ENCODE measurements at places on chromosomes 6 and 20.
A peak's percentile ranks its signal among the peaks of the same experiment; 100 is the strongest.

DNA sequence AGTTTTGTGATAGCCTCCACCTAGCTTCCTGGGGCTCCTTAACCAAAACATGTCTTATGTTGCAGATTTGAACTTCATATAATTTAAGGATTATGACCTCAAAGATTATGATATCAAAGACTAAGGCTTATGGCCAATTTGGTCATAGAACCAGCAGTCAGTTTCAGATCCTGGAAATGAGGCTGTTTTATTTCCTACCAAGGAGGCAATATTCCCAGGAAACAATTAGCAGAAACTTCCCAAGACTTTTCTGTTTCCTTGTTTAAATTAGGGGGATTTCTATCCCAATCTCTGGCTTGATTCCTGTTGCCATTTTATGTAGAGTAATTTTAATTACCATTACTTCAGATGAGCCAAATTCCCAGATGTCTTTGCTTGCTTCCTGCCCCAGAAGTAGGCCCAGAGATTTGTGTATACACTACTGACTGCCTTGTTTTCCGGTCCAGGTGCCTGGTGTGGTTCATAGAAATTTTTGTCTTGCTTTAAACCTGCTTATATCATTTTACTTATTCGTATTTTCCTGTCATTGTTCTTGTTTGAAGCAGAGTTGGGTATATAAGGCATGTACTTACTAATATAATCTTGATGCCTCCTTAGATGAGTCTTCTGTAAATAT lies 119.2 kb upstream of the TMEM170B start:
- DNase-seq = no peak

- peak; percentile 92 for DNase-seq
These were observed 79.9 kb downstream of the ATXN1 start for GRCh38 chr6:16681260-16681873.

GRCh38 chr20:58619077-58619863 lies 31.8 kb upstream of the STX16 start:
- peak; percentile 59 for DNase-seq

DNA sequence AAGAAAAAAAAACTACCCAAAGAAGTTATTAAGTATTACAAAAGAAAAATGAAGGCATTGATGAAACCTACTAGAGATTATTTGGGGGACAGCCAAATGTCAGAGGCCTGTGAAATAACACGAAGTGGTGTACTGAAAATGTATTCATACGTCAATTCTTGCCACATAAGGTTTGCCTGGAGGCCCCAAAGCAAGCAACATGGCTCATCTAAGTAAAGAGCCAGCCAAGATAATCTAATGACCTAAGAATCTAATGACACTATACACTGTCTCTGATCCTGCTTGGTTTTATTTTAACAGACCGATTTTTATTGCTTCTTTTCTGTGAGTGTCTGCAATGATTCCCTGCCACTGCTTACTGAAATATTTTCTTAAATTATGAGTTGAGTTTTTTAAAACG lies 34.7 kb downstream of the FILIP1 start:
- DNase-seq = peak; percentile 14

GRCh38 chr6:90413867-90414266 lies 117.2 kb upstream of the BACH2 start:
- peak; percentile 42 for DNase-seq

- no peak for DNase-seq
These were observed 8.4 kb upstream of the NSFL1C start for GRCh38 chr20:1474817-1475603.

GRCh38 chr6:33418690-33419291 lies 884 bp upstream of the CUTA start:
- no peak for DNase-seq

DNA sequence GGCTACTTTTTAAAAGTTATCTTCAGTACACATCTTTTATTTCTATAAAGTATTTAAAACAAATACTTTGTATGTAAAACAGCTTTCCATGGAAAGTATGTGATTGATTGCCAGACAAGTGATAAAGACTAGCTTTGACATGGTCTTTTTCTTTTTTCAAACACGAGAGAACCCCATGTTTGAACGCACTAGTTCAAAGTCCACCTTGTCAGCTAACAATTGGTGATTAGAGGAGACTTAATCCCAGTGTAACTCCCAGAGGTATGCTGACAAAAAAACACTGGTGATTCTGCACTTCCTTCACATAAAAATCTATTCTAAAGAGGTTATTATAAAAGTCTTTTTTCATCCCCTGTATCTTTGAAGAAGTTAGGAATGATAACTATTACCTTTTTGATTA lies 438.1 kb downstream of the GJA1 start:
- DNase-seq = no peak

- DNase-seq = no peak
These were observed 134.7 kb upstream of the RSPO3 start for GRCh38 chr6:126983779-126984178.

- peak; percentile 45 for DNase-seq
These were observed 1.4 kb downstream of the ELOVL5 start for GRCh38 chr6:53347250-53347920.
